ENCODE measurements at places on chromosomes 6 and 20. TPM values are rescaled to one million over a fixed set of nuclear protein-coding genes. Genes with fewer than 3 reads are reported as not detected.

DDAH2 gene
- total RNA-seq: 77.3 TPM

NRSN2 gene
- total RNA-seq: 38.8 TPM

HDGFL1 gene
- not detected for total RNA-seq

ASF1A gene
- 22.9 TPM for total RNA-seq

FAM83B gene
- 2.0 TPM for total RNA-seq

TRIM10 gene
- not detected for total RNA-seq

HLA-DQB1 gene
- 172 TPM for total RNA-seq

DNA sequence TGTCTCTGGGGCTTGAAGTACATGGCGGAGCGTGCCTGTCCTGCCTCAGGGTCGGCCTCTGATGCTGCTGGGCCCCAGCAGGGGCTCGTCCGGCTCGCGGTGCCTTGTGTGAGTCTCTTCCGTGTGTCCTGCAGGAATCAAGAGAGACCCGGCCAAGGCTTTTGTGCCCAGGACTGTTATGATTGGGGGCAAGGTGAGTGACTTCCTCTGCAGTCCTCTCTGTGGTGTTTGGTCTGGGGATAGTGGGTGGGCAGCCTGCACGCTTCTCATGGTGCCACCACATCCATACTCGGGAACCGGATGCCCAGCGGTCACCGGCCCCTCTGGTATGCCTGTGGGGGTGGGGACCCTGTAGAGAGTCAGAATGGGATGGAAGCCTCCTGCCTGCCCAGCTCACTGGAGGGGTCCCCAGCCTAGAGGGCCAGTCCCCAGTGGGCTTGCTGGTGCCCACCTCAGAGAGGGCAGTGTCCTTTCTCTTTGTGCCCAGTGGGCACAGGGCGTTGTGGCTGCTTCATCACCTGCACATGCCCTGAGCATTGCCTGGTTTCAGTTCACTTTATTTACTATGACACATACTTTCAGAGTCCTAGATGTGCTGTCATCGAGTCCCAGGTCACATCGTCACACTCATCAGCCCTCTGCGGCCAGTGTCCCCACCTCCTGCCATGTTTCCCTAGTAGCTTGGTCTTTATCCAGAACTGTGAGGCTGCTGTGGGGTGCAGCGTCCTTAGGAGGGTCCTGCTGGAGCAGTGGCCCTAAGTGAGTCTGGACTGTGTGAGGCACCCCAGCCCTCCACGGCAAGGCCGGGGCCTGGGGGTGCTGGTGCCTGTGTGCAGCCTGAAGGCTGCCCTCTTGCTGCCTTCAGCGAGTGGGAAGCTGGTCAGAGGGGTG is 40.7 kb downstream of the PYGB start:
- no peaks in the 10 kb centered on the region for H3K4me1 ChIP-seq
- H3K27me3 ChIP-seq: no peaks in the 10 kb centered on the region
- no peaks in the 10 kb centered on the region for H3K36me3 ChIP-seq
- no peak overlapping the region for H3K4me3 ChIP-seq
- DNase-seq: no peak
- H3K27ac ChIP-seq: no peak overlapping the region

DNA sequence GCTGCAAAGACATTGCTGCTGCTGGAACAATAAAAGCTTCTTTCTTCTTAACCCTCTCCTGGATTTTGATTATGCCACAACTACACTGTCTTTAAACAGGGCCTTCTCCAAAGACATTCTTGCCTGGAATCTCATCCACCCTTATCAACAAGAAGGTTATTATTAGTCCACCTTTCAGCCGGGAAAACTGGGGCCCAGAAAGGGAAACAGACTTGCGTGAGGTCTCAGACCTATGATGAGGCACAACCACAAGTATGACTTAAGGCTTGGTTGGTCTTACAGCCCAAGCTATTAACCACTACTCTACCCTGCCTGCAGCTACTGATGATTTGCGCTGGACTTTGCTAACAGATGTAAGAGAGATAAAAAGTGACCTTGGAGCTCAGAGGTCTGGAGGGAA is 62.8 kb upstream of the CTNNBL1 start:
- no peaks in the 10 kb centered on the region for H3K4me1 ChIP-seq
- H3K4me3 ChIP-seq: no peak overlapping the region
- no peak overlapping the region for H3K27ac ChIP-seq
- no peak for DNase-seq
- no peaks in the 10 kb centered on the region for H3K36me3 ChIP-seq

- DNase-seq: no peak
- H3K27ac ChIP-seq: no peak overlapping the region
- no peaks in the 10 kb centered on the region for H3K27me3 ChIP-seq
Observed at GRCh38 chr20:11766961-11767360, 150.7 kb upstream of the BTBD3 start.

GRCh38 chr6:116564921-116565872 is 6.1 kb upstream of the RWDD1 start:
- H3K36me3 ChIP-seq: no peaks in the 10 kb centered on the region
- no peaks in the 10 kb centered on the region for H3K4me1 ChIP-seq
- no peak overlapping the region for H3K4me3 ChIP-seq
- no peaks in the 10 kb centered on the region for H3K27me3 ChIP-seq
- no peak overlapping the region for H3K27ac ChIP-seq

DNA sequence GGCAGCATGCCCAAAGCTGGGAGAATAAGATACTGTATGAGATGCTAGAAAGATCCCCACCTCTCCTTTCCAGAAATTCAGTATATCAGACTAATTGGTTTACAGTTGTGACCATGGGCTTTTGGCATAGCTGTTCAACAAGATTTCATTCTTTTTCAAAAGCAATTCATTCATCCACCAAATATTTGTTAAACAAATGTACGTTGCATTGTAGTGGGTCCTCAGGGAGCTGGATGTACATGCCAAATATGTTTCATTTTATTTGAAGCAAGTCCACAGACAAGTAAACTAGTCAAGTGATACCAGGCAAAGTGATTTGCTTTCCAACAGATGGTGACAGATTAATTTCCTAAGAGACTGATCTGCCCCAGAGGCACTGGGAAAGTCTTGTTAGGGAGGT is 85.8 kb upstream of the ESR1 start:
- no peaks in the 10 kb centered on the region for H3K36me3 ChIP-seq
- DNase-seq: no peak
- H3K4me3 ChIP-seq: no peak overlapping the region
- H3K4me1 ChIP-seq: no peaks in the 10 kb centered on the region
- H3K27me3 ChIP-seq: no peaks in the 10 kb centered on the region

- H3K27ac ChIP-seq: peak overlapping the region; percentile 84
- no peaks in the 10 kb centered on the region for H3K27me3 ChIP-seq
- peak overlapping the region; percentile 85 for H3K4me3 ChIP-seq
- DNase-seq: no peak
Observed at GRCh38 chr6:112087916-112088315, 525 bp downstream of the FAM229B start.

GRCh38 chr6:79416931-79417330 is 120.3 kb downstream of the LCA5 start:
- no peaks in the 10 kb centered on the region for H3K27me3 ChIP-seq
- H3K27ac ChIP-seq: no peak overlapping the region
- no peak for DNase-seq
- no peaks in the 10 kb centered on the region for H3K36me3 ChIP-seq

- peak; percentile 11 for DNase-seq
Observed at GRCh38 chr6:159646116-159646515, 46.9 kb downstream of the SOD2 start.

GRCh38 chr20:64180673-64181072 is 16.4 kb downstream of the MYT1 start:
- no peak overlapping the region for H3K27ac ChIP-seq
- H3K36me3 ChIP-seq: no peaks in the 10 kb centered on the region
- no peak for DNase-seq
- no peaks in the 10 kb centered on the region for H3K27me3 ChIP-seq

DNA sequence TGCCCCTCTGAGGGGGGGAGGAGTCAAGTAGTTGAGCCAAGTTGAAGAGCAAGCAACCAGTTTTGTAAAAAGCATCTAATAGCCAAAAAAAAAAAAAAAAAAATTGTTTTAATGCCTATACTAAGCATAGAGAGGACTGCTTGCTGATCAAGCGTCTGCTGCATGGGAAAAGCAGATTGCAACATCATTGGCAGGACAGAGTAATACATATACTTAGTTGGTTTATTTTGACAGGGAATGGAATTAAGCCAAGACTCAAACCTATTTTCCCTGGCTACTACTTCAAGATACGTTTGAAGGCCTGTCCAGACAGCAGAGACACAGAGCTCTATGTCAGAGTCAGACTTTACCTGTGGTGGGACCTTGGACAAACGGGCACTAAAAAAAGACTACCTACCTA is 120.5 kb downstream of the RTN4IP1 start:
- H3K4me3 ChIP-seq: no peak overlapping the region
- DNase-seq: no peak
- peaks cover 3% of the 10 kb centered on the region for H3K27me3 ChIP-seq

GRCh38 chr6:145260484-145261175 is 474.7 kb downstream of the EPM2A start:
- no peak overlapping the region for H3K27ac ChIP-seq
- no peaks in the 10 kb centered on the region for H3K36me3 ChIP-seq
- H3K4me1 ChIP-seq: no peaks in the 10 kb centered on the region
- DNase-seq: no peak
- H3K27me3 ChIP-seq: no peaks in the 10 kb centered on the region

GRCh38 chr6:41874741-41875140 is 20.4 kb downstream of the USP49 start:
- no peak for DNase-seq
- no peak overlapping the region for H3K4me3 ChIP-seq
- H3K27me3 ChIP-seq: no peaks in the 10 kb centered on the region
- no peaks in the 10 kb centered on the region for H3K36me3 ChIP-seq
- no peak overlapping the region for H3K27ac ChIP-seq
- H3K4me1 ChIP-seq: no peaks in the 10 kb centered on the region

GRCh38 chr6:93176070-93176469 is 243.3 kb downstream of the EPHA7 start:
- no peak overlapping the region for H3K27ac ChIP-seq
- H3K4me1 ChIP-seq: no peaks in the 10 kb centered on the region
- no peaks in the 10 kb centered on the region for H3K36me3 ChIP-seq
- H3K4me3 ChIP-seq: no peak overlapping the region

DNA sequence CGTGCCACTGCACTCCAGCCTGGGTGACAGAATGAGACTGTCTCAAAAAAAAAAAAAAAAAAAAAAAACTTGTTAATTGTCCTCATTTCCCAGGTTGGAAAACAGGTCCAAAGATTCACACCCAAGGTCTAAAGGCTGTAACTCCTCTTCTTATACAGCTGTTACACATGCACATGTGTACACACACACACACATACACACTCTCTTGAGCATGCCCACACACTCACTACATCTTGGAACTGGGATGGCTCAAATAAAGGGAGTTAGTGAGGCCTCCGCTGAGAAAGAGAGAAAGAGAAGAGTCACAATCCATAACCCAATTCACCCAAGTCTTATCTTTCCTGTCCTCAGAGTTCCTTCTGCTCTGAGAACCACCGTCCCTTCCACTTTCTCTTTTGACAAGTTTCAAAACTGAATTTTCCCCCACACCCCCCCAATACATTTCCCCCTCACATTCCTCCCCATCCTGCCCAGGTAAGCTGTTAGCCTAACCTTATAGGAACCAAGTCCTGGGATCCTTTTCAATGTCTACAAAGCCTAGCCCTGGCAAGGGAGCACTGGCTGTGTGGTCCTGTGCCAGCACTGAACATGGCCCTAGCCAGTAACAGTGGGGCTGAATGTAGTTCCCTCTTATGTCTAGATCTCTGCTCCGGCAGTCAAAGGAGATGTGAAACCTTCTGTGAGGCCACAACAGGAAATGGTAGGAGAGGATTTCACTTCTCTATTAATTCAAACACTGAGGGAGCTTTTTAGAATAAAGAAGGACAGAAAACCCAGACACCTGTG is 3.2 kb upstream of the HLA-DMB start:
- H3K4me3 ChIP-seq: no peak overlapping the region
- H3K36me3 ChIP-seq: no peaks in the 10 kb centered on the region
- peak overlapping the region; percentile 51 for H3K27ac ChIP-seq
- H3K27me3 ChIP-seq: no peaks in the 10 kb centered on the region
- peaks cover 9% of the 10 kb centered on the region for H3K4me1 ChIP-seq

DNA sequence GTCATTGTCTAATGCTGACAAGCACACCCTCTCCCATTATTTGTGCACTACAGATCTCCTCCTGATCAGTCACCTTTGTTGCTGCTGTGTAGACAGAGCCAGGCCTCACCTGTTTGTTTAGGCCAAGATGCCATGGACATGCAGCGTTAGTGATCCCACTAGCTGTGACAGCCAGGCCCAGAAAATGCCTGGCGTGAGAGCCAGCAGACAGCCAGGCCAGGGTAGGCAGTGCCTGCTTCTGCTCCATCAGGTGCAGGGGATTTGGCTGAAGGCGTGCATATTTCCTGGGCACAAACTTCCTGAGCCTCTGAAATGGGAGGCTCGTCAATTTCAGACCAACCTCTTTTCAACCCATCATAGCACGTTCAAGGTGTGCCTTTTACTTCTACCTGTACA is 27.3 kb downstream of the MANBAL start:
- DNase-seq: no peak
- H3K36me3 ChIP-seq: no peaks in the 10 kb centered on the region

GRCh38 chr6:63440594-63440993 is 120.8 kb upstream of the LGSN start:
- H3K4me1 ChIP-seq: no peaks in the 10 kb centered on the region
- H3K36me3 ChIP-seq: no peaks in the 10 kb centered on the region
- no peaks in the 10 kb centered on the region for H3K27me3 ChIP-seq
- H3K27ac ChIP-seq: no peak overlapping the region
- no peak for DNase-seq

- no peaks in the 10 kb centered on the region for H3K4me1 ChIP-seq
- H3K36me3 ChIP-seq: no peaks in the 10 kb centered on the region
- no peak for DNase-seq
- H3K27me3 ChIP-seq: no peaks in the 10 kb centered on the region
- no peak overlapping the region for H3K4me3 ChIP-seq
Observed at GRCh38 chr6:11083491-11083890, 10.1 kb upstream of the SMIM13 start.

- no peak overlapping the region for H3K4me3 ChIP-seq
- H3K4me1 ChIP-seq: no peaks in the 10 kb centered on the region
- DNase-seq: peak; percentile 49
- no peak overlapping the region for H3K27ac ChIP-seq
Observed at GRCh38 chr20:46572153-46572552, 21.7 kb upstream of the OCSTAMP start.

DNA sequence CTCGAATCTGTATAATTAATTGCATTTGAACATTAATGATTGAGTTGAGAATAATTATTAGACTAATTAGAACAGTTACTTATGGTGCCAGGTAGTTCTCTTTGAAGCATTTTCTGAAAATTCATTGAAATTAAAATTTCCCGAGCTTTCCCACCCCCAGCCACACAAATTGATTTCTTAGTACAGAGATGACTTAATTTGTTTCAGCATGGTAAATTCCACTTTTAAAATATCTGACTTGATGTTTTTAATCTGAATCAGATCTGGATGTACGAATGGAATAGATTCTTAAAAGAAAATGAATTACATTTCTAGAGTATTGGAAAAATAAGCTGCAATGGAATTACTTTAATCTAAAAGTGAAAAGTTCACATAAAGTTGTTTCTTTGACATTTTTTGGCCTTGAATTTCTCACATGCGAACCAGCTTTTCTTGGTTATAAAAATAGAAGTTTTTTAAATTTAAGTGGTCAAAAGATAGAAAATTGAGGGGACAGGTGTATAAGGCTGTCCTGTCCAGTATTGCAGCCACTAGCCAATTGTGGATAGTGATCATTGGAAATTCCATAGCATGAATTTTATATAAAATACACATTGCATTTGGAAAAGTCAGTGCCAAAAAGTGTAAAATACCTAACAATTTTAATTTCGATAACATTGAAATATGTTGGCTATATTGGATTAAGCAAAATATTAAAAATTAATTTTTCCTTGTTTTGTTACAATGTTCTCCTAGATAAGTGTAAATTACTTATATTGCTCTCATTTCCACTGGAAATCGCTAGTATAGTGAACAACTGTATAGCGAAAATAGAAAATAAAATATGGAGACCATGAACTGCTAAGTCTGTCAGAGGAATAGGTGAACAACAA is 102.9 kb downstream of the OR2B2 start:
- DNase-seq: no peak
- H3K4me1 ChIP-seq: peaks cover 38% of the 10 kb centered on the region
- H3K4me3 ChIP-seq: peak overlapping the region; percentile 61
- peak overlapping the region; percentile 90 for H3K27ac ChIP-seq
- H3K27me3 ChIP-seq: peaks cover 31% of the 10 kb centered on the region
